Natural killer cell treated with Interleukin-12 subunit alpha and Interleukin-12 subunit beta and Interleukin-15 and Interleukin-18, amount 100 ng/mL, for 72 hours (primary cell): ENCODE measurements at places on chromosomes 1 and 21. TPM values are rescaled to one million over a fixed set of nuclear protein-coding genes. Genes with fewer than 3 reads are reported as not detected.

The GUCA2B gene
- not detected for total RNA-seq

- peak overlapping the region; percentile 54 for H3K4me3 ChIP-seq
- H3K36me3 ChIP-seq, result no peaks in the 10 kb centered on the region
- no peak overlapping the region for H3K27ac ChIP-seq
- H3K4me1 ChIP-seq, result peaks cover 21% of the 10 kb centered on the region
- DNase-seq, result peak; percentile 61
Measured at GRCh38 chr1:77282187-77282865, 507 bp downstream of the AK5 start.

- peaks cover 32% of the 10 kb centered on the region for H3K36me3 ChIP-seq
- H3K27me3 ChIP-seq, result no peaks in the 10 kb centered on the region
- no peak overlapping the region for H3K27ac ChIP-seq
- no peaks in the 10 kb centered on the region for H3K4me1 ChIP-seq
Measured at GRCh38 chr1:12246584-12246983, 16.8 kb downstream of the VPS13D start.

DNA sequence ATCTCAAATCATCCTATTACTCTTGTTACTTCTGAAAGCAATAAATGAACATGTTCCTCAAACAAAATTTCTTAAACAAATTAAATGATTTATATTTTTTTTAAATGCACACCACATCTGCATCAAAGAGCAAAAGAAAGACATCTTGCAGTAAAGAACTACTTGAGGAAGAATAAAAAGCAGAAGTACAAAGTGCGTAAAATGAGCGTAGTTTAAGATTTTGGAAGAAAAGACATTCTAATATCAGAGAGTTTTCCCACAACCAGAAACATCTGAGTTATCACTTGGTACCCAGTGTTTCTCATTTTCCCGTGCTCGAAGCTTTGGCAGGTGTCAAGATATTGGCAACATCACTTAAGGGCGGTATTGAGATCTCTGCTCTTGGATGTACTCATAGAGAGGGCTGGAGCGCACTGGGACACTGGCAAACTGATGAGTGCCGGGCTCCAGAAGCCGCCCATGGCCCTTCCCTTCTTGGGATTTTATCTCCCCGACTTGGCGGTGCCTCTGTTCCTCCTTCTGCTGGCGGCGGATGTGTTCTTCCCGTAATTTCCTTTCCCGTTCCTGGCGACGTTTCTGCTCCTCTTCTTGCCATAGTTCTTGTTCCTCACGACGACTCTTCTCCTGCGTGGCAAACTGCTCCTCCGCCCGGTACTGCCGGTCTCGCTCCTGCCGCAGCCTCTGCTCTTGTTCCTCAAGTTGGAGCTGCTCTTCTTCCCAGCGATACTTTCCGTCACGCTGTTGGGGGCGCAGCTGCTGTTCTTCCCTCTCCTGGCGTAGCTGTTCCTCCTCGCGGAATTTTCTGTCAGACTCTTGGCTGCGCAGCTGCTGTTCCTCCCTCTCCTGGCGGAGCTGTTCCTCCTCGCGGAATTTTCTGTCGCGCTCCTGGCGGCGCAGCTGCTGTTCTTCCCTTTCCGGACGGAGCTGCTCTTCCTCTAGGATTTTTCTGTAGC is 7.9 kb downstream of the TCHH start:
- peaks cover 27% of the 10 kb centered on the region for H3K27me3 ChIP-seq
- H3K36me3 ChIP-seq, result peaks cover 9% of the 10 kb centered on the region
- peaks cover 7% of the 10 kb centered on the region for H3K4me1 ChIP-seq
- DNase-seq, result no peak
- H3K27ac ChIP-seq, result no peak overlapping the region
- no peak overlapping the region for H3K4me3 ChIP-seq

DNA sequence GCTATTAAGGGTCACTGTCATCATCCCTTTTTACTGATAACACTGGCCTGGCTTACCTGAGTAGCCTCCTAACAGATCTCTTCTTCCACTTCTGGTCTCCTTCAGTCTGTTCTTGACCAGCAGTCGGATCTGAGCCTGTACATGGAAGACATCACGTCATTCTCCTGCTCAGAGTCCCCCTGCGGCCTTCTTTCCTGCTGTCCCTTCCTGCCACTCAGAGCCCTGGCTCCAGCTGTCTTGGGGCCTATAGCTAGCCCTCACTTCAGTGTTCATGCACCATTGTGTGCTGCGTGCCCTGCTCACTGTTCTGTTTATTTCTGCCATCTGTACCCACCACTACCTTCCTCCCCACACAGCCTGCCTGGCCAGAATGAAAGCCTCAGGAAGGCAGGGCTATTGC is 8.4 kb downstream of the ADARB1 start:
- H3K4me3 ChIP-seq, result no peak overlapping the region
- no peaks in the 10 kb centered on the region for H3K36me3 ChIP-seq
- H3K27ac ChIP-seq, result no peak overlapping the region
- no peaks in the 10 kb centered on the region for H3K27me3 ChIP-seq
- peaks cover 90% of the 10 kb centered on the region for H3K4me1 ChIP-seq

The RAP1GAP gene
- 0.19 TPM for total RNA-seq

The RGS7 gene
- not detected for total RNA-seq

The PRAMEF26 gene
- not detected for total RNA-seq

DNA sequence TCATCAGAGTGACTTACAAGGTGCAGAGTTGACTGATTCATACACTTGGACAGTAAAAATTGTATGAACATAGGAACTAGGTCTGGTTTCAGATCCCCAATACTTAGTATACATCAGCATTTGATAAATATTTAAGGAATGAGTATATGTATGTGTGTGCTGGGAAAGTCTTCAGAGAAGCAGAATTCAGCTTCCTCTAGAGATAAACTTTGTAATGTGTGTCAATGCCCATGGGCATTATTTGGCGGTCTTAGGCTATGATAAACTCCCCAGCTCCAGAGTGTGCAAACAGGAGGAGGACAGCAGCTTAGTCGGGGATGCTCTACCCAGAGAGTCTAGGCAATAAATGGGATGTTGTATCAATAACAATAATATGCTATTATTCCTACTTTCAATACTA is 2.9 kb upstream of the CAMK1G start:
- no peak overlapping the region for H3K4me3 ChIP-seq
- no peak for DNase-seq
- no peak overlapping the region for H3K27ac ChIP-seq

- no peak overlapping the region for H3K4me3 ChIP-seq
- H3K27me3 ChIP-seq, result no peaks in the 10 kb centered on the region
- no peak for DNase-seq
- no peak overlapping the region for H3K27ac ChIP-seq
- H3K4me1 ChIP-seq, result peaks cover 12% of the 10 kb centered on the region
Measured at GRCh38 chr1:10056599-10056987, 23.8 kb downstream of the UBE4B start.

The AGO3 gene
- total RNA-seq, result 56.5 TPM

The NBPF4 gene
- total RNA-seq, result not detected

The FAAH gene
- total RNA-seq, result 4.1 TPM

The HUNK gene
- not detected for total RNA-seq

The FAM3B gene
- not detected for total RNA-seq

- H3K27ac ChIP-seq, result no peak overlapping the region
- peaks cover 19% of the 10 kb centered on the region for H3K27me3 ChIP-seq
- H3K36me3 ChIP-seq, result no peaks in the 10 kb centered on the region
Measured at GRCh38 chr1:156707417-156708217, 2.2 kb upstream of the CRABP2 start.

- H3K4me3 ChIP-seq, result no peak overlapping the region
- H3K27ac ChIP-seq, result no peak overlapping the region
- H3K36me3 ChIP-seq, result peaks cover 4% of the 10 kb centered on the region
- H3K27me3 ChIP-seq, result peaks cover 24% of the 10 kb centered on the region
- H3K4me1 ChIP-seq, result no peaks in the 10 kb centered on the region
Measured at GRCh38 chr1:209862391-209863356, 34.9 kb downstream of the UTP25 start.

DNA sequence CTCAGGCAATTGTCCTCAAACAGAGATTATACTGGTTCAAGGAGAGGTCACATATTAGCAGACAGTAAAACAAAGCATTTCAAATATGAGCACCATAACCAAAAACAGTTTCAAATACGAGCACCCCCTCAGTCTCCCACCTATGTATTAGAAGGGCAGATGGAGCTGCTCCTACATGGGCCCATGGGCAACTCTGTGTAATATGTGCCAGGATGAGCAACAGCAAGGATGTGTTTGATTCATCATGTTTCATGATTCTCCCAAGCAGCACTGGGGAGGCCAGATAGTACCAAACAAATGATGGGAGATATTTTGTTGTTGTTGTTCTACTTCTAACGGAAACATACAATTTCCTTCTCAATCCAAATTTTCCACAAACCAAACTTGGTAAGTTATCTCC is 8.9 kb downstream of the ADSS2 start:
- H3K27me3 ChIP-seq, result no peaks in the 10 kb centered on the region
- DNase-seq, result no peak
- H3K4me3 ChIP-seq, result no peak overlapping the region
- peaks cover 43% of the 10 kb centered on the region for H3K4me1 ChIP-seq
- H3K27ac ChIP-seq, result no peak overlapping the region

The OR2T35 gene
- not detected for total RNA-seq

GRCh38 chr1:17673329-17674072 is 81.6 kb upstream of the ACTL8 start:
- H3K4me3 ChIP-seq, result no peak overlapping the region
- DNase-seq, result no peak
- H3K4me1 ChIP-seq, result peaks cover 8% of the 10 kb centered on the region
- H3K27me3 ChIP-seq, result no peaks in the 10 kb centered on the region

The ZNF678 gene
- 7.6 TPM for total RNA-seq

The DCDC2B gene
- total RNA-seq, result 0.19 TPM

The HRNR gene
- not detected for total RNA-seq

- DNase-seq, result no peak
- peaks cover 19% of the 10 kb centered on the region for H3K27me3 ChIP-seq
- no peak overlapping the region for H3K27ac ChIP-seq
- H3K36me3 ChIP-seq, result no peaks in the 10 kb centered on the region
- no peaks in the 10 kb centered on the region for H3K4me1 ChIP-seq
Measured at GRCh38 chr1:94873520-94874351, 53.2 kb downstream of the CNN3 start.
